Bronchial epithelial cell (primary cell): ENCODE measurements at places on chromosomes 2 and 18.

GRCh38 chr18:56738184-56738583 lies 87.0 kb downstream of the WDR7 start:
- no peak for DNase-seq

DNA sequence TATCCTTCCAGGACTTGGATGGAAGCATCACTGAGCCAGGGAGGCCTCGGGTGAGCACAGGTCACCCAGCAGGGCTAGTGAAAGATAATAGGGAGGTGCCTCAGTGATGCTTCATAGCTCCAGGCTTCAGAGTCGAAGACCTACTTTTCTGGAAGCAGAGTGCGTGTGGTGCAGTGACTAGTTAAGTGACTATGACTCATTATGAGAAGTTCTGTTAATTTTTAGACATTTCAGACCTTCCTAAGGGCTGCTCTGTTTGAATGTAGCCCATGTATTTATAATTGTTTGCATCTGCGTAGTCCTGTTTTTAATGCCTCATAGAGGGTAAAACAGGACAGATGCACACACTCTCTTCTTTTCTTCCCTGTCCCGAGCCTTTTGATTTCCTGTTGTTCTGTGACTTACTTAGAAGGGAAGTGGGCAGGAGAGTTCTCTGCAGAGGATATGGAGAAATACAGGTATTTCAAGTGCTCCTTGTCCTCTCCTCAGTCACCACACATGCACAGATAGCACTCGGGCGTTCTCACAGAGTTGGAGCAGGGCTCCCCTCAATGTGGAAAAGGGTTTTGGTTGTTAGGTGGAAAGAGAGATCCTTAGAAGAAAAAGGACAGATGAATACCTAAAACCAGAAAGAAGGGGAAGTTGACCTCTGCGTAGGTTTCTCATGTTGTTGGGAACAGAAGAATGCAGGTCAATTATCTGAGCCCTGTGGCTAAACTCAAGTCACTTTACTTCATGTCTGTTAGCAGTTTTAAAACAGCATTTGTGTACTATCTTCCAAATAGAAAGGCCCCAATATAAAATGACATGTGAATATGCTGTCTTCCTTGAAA lies 34.7 kb downstream of the RALB start:
- peak; percentile 89 for DNase-seq

GRCh38 chr2:210207929-210208328 lies 17.3 kb downstream of the ACADL start:
- DNase-seq: no peak

DNA sequence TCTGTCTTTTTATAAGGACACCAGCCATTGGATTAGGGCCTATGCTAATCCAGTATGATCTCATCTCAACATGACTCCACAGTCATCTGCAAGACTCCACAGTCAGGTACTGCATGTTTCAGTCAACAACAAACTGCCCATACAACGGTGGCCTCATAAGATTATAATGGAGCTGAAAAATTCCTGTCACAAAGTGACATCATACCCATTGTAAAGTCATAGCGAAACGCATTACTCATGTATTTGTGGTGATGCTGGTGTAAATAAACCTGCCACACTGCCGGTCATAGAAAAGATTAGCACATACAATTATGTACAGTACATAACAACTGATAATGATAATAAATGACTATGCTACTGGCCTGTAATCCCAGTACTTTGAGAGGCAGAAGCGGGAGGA lies 102.2 kb downstream of the TEX51 start:
- DNase-seq: peak; percentile 63

GRCh38 chr18:36017232-36017631 lies 44.8 kb downstream of the RMP24 start:
- DNase-seq: no peak
